ENCODE measurements at places on chromosomes 4 and X.

DNA sequence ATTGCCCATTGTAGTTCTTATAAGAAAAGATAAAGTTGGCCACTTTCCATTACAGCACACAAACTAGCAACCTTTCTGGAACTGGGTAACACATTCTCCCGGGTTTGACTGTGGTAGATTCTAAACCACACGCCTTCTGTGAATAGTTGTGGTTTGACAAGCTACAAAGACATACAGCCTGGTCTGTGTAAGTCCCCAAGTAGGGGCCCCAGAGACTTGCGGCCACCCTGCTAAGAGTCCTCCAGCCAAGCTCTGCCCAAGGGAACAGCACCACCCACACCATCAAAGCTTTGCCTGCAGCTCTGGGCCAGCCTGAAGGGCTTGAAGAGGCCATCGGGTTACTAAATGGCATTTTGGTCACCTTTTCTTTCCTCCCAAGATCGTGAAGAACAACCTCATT is 203.4 kb downstream of the MAML3 start:
- DNase-seq: peak; percentile 80

DNA sequence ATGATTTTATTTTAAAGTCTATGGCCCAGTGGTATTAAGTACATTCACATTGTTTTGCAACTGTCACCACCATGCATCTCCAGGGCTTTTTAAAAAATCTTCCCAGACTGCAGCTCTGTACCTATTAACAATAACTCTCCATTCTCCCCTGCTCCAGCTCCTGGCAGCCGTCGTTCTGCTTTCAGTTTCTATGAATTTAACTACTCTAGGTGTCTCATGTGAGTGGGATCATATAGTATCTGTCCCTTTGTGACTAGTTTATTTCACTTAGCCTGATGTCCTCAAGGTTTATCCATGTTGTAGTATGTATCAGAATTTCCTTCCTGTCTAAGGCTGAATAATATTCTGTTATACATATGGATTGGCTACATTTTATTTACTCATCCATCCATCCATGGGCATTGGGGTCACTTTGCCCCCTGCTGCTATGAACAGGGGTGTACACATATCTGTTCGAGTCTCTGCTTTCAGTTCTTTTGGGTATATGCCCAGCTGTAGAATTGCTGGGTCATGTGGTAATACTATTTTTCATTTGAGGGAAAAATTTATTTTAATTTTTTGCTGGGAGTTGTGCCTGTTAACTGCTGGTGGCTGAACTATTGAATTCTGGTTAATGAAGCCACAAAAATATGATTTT is 131.3 kb downstream of the ARHGAP10 start:
- DNase-seq: no peak

DNA sequence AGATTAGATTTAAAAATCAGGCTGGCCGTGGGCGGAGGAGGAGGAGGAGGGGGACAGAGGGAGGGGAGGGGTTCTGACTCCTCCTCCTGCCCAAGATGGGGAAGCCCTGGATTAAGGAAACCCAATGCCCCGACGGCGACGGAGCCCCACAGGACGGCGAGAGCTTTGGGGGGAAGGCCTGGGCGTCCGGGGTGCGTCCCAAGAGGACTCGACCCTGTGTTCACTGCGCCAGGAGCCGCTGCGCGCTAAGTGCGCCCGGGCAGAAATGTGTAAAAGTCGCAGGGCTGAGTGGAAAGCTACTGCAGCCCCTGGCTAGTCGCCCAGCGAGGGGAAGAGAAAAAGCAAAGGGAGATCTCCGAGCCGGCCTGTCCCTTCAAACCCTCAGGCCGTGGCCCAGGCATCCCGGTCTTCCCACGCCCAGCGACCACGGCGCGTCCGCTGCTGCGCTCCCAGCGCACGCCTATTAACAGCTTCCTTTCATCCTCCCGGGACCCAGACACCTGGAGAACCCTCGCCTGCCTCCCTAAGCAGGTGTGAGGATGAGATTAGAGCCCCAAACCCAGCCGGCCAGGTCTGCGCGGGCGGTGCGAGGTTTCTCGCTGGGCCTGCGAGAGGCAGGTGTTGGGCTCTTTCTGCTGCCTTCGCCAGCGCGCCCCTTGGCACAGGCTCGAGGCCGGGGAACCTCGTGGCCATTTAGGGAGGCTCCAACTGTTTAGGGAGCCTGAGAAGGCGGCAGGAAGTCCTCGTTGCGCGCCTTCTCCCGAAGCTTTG is 1.4 kb upstream of the RPS6KA3 start:
- peak; percentile 25 for DNase-seq

DNA sequence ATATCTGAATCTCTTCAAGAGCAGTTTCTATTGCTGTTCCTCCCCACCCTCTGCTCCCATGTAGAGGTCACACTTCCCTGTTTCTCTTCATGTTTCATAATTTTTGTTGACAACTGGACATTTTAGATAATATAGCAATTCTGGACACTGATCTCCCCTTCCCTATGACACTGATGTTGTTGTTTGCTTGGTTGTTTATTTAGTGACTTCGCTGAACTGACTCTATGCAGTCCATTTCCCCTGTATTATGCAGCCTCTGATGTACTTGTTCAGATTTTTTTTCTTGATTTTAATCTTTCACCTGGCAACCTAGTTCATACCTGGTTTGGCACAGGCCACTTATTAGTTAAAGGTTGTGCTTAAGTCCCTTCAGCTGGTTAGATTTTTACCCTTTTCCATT is 29.2 kb downstream of the CLDN2 start:
- DNase-seq: no peak

DNA sequence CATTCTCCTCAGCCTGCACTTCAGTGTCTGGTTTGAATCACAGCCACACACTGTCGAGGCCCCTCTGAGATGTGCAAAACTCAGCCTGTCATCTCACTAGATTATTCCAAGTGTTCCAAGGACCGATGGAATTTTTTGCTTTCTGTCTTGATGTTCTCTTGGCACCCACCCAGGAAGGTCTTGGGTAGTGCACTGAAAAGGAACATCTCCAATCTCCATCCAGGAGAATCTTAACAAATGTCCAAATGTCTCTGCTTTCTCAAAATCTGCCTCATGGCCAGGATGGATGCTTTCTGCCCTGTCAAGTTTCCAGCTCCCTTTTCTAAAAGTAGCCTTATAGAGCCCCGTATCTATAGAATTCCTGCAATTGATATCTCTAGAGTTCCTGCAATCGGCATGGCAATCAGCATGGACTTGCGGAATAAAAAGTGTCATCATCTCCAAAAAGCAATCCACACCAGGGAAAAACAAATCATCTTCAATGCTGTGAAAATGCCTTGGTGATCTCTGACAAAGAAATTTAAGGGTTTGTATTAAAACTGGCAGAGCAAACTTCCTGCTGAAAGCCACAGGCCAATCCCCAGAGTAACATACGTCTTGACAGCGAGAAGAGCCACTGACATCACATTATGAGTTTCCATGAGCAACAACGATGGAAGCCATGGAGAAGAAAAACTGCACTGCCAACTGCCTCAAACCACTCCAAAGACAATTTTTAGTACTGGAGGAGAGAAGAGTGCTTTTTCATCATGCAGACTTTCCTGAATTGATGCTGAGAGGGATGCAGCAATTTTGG is 215.3 kb upstream of the FAM9B start:
- no peak for DNase-seq

- no peak for DNase-seq
Measured at GRCh38 chr4:176363072-176363471, 43.3 kb downstream of the SPCS3 start.

DNA sequence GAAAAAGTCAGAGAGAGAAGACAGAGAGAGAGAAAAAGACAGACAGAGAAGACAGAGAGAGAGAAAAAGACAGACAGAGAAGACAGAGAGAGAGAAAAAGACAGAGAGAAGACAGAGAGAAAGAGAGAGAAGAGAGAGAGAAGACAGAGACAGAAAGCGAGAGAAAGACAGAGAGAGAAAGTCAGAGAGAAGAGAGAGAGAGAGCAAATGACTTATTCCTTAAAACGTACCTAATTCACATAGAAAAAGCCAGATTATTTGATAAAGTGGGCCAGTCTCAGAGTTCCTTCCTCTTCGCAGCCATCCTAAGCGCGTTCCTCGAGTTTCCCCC is 7.4 kb upstream of the SHOX start:
- no peak for DNase-seq

GRCh38 chr4:2860391-2861348 is 17.0 kb downstream of the ADD1 start:
- peak; percentile 21 for DNase-seq

DNA sequence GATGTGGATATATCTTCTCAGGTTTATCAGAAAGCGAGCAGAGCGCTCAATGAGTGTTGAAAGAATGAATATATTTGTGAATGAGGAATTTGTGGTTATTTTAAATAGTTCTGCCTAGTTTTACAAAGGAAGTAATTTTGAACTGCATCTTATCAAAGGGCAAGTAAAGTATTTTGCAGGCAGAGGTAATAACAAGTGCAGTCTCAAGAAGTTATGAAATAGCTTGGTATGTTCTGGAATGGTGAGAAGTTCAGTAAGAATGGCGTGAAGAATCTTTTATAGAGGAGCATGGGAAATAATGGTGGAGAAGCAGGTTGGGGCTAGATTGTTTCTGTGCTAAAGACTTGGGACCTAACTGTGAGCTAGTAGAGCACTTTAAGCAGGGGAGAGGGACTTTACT is 10.9 kb downstream of the TMA16 start:
- DNase-seq: no peak

DNA sequence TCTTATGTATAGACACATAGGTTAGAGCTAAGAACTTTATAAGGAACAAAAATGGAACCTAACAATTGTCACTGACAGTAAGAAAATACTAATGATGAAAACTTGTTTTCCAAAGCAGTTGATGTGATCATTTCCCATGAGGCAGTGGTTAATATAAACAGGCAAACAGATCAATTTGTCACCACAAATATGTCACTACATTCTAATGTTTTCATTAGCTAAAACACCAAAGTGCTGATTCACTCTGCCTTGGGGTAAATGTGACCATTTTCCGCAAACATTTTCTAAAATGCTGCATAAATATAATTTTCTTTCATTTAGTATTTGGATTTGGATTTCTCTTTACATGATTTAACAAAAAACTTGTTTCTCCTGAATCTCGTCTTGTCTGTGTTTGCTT is 408.9 kb upstream of the CTSO start:
- peak; percentile 39 for DNase-seq

GRCh38 chr4:37678624-37679023 is 7.6 kb downstream of the RELL1 start:
- DNase-seq: no peak

GRCh38 chr4:18568600-18568999 is 547.0 kb upstream of the LCORL start:
- DNase-seq: no peak

GRCh38 chr4:118265312-118266144 is 87.3 kb downstream of the PRSS12 start:
- DNase-seq: no peak

DNA sequence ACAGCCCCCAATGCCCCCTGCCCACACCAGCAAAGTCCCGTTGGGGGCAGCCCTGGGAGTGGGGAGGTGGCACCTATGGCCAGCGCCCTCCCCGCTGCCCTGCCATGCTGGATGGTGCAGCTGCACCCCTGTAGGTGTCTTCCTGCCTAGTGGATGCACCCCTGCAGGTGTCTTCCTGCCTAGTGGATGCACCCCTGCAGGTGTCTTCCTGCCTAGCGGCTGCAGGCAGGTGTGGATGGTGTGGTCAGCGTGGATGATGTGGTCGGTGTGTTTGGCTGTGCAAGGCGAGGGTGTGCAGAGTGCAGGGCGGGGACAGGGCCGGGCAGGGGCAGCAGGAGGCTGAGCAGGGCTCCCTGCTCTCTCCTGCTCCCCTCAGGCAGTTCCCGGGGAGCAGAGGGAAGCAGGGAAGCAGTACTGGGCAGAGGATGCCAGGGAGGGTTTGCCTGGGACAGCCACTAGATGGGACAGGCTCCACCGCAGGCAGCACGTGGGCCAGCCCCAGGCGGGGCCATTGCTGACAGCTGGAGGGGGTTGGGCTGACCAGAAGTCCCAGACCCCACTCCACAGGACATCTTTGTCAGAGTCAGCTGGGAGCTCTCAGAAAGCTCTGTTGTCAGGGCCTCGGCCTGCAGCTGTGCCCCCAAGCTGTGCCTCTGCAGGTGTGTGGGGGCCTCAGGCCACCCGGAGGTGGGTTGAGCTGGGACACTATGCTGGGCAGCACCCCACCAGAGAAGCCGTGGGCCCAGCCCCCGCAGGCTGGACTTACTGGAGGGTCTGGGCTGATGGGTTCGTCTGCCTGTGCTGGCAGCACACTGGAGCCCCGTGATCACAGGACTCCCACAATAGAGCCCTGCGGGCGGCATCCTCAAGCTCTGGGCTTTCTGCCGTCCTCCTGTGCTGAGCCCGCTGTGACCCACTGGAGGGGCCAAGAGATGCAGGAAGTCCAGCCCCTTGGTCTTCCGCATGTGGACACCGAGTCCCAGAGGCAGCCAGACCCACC is 23.7 kb downstream of the DOK7 start:
- no peak for DNase-seq

- DNase-seq: no peak
Measured at GRCh38 chr4:78780093-78780492, 3.9 kb downstream of the BMP2K start.

DNA sequence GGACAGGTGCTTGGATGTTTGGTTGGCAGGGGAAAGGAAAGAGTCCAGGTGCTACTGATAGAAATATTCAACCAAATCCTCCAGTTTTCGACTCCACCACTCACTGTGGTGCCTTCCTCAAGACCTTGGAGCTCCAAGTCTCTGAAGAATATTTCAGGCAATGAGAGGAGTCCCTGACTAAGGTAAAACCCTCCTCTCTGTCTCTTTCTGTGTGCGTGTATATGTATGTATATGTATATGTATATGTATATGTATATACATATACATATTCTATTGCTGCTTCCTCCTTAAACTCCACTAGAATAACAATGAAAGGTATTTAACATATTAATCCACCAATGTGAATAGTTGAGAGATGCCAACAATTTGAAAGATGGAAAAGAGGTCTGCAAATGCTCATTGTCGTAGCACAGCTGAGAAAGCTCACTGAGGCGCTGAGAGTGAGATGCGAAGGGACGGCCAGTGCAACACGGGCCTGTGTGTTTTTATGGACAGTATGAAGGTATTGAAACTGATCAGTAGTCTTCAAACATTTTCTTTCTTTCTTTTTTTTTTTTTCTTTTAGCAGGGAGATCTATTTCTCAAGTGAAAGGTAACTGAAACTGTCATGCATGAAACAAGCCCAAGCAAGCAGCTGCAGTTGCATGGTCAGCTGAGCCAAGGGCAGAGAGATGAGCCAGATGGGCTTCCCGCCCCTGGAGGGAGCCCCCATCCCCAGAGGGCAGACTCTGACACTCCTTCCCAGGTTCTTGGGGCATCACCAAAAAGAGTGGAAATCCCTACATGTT is 41.1 kb upstream of the HS3ST1 start:
- DNase-seq: no peak

GRCh38 chrX:48530736-48531135 is 8.8 kb upstream of the TBC1D25 start:
- no peak for DNase-seq

- peak; percentile 88 for DNase-seq
Measured at GRCh38 chr4:186839122-186840037, 115.7 kb upstream of the FAT1 start.

All from astrocyte of the spinal cord (primary cell).